ENCODE measurements at places on chromosomes 11 and 22. TPM values are rescaled to one million over a fixed set of nuclear protein-coding genes. Genes with fewer than 3 reads are reported as not detected.

TRIM66 gene
- total RNA-seq, result 1.9 TPM

OR2D2 gene
- total RNA-seq, result 0.25 TPM

APOBEC3H gene
- total RNA-seq, result not detected

SMTNL1 gene
- not detected for total RNA-seq

KRTAP5-10 gene
- total RNA-seq, result not detected

FBLN1 gene
- 1.0 TPM for total RNA-seq

CFAP300 gene
- not detected for total RNA-seq

OR5P2 gene
- total RNA-seq, result not detected

BATF2 gene
- total RNA-seq, result 0.39 TPM

YPEL4 gene
- total RNA-seq, result 0.13 TPM

ANO5 gene
- total RNA-seq, result under 0.01 TPM

TRIM6 gene
- total RNA-seq, result 3.9 TPM

TMPRSS4 gene
- not detected for total RNA-seq

CTSF gene
- total RNA-seq, result 45.5 TPM

SCGB2A2 gene
- total RNA-seq, result not detected

SLCO2B1 gene
- total RNA-seq, result 8.2 TPM

RAB38 gene
- 2.4 TPM for total RNA-seq

CALCA gene
- not detected for total RNA-seq

APOL5 gene
- total RNA-seq, result not detected

MRGPRX3 gene
- total RNA-seq, result 0.51 TPM

NDUFV1 gene
- total RNA-seq, result 166 TPM

C11orf42 gene
- not detected for total RNA-seq

DEPDC7 gene
- total RNA-seq, result under 0.01 TPM

MGAT3 gene
- not detected for total RNA-seq

MOGAT2 gene
- not detected for total RNA-seq

FZD4 gene
- 147 TPM for total RNA-seq

TMA7B gene
- total RNA-seq, result not detected

ARHGAP8 gene
- under 0.01 TPM for total RNA-seq

SEC14L2 gene
- 11.7 TPM for total RNA-seq

RASD2 gene
- total RNA-seq, result not detected

LRRC4C gene
- total RNA-seq, result not detected

SLC37A4 gene
- 18.1 TPM for total RNA-seq

NRIP3 gene
- total RNA-seq, result 1.2 TPM

TBX10 gene
- not detected for total RNA-seq

SHANK2 gene
- total RNA-seq, result 1.6 TPM

LMO2 gene
- 47.6 TPM for total RNA-seq

TRPC6 gene
- total RNA-seq, result 27.6 TPM

OLFML1 gene
- 0.25 TPM for total RNA-seq

FOLR3 gene
- total RNA-seq, result not detected

ST14 gene
- total RNA-seq, result under 0.01 TPM

PAK1 gene
- total RNA-seq, result 0.25 TPM

TLCD5 gene
- total RNA-seq, result 7.2 TPM

CSRP3 gene
- not detected for total RNA-seq

KCNJ1 gene
- total RNA-seq, result 0.13 TPM

SCN4B gene
- total RNA-seq, result under 0.01 TPM

GPR83 gene
- under 0.01 TPM for total RNA-seq

RIC3 gene
- not detected for total RNA-seq

SAA1 gene
- not detected for total RNA-seq

KRTAP5-7 gene
- total RNA-seq, result not detected

VWCE gene
- 3.3 TPM for total RNA-seq

USH1C gene
- not detected for total RNA-seq

SCUBE2 gene
- total RNA-seq, result 1.5 TPM

LDHAL6A gene
- total RNA-seq, result not detected

NNMT gene
- 133 TPM for total RNA-seq

SYCE3 gene
- not detected for total RNA-seq

LZTR1 gene
- total RNA-seq, result 48.8 TPM
